Heart left ventricle (tissue), 16 donors: ENCODE measurements at places on chromosomes 2 and 18. TPM values are rescaled to one million over a fixed set of nuclear protein-coding genes. Genes with fewer than 3 reads are reported as not detected.
A peak's percentile ranks its signal among the peaks of the same experiment; 100 is the strongest.

- H3K27me3 ChIP-seq = no peaks in the 10 kb centered on the region
- no peaks in the 10 kb centered on the region for H3K4me1 ChIP-seq
- no peak for DNase-seq
- H3K4me3 ChIP-seq = no peak overlapping the region
Observed at GRCh38 chr2:195813421-195813820, 156.4 kb downstream of the SLC39A10 start.

GRCh38 chr2:191724015-191724414 is 46.1 kb downstream of the NABP1 start:
- H3K36me3 ChIP-seq = no peaks in the 10 kb centered on the region
- H3K4me3 ChIP-seq = no peak overlapping the region
- H3K27me3 ChIP-seq = no peaks in the 10 kb centered on the region
- no peaks in the 10 kb centered on the region for H3K4me1 ChIP-seq

- DNase-seq = no peak
- H3K36me3 ChIP-seq = no peaks in the 10 kb centered on the region
- no peak overlapping the region for H3K27ac ChIP-seq
- no peaks in the 10 kb centered on the region for H3K4me1 ChIP-seq
Observed at GRCh38 chr18:9901377-9901776, 12.4 kb upstream of the VAPA start.

- no peaks in the 10 kb centered on the region for H3K27me3 ChIP-seq
- H3K4me1 ChIP-seq = no peaks in the 10 kb centered on the region
- no peak overlapping the region for H3K27ac ChIP-seq
- no peak for DNase-seq
- no peaks in the 10 kb centered on the region for H3K36me3 ChIP-seq
- H3K4me3 ChIP-seq = no peak overlapping the region
Observed at GRCh38 chr18:49464718-49465598, 4.5 kb upstream of the DYM start.

DNA sequence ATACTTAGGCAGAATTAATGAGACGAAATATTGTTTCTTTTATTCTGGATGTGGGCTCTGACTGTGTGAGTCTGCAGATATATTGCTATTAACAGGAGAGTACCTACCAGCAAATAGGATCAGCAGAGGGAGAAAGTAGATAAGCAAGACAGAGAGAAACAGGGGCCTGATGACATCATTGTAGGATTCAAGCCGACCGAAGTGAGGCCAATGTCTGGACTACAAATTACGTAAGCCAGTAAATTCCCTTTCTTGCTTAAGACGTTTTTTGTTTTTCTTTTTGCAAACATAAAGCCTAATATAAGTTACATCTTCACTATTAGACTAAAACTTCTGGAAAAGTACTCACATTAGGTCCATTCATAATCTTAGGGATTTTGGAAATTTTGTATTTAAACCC is 21.4 kb upstream of the PTPRM start:
- no peak overlapping the region for H3K27ac ChIP-seq
- no peaks in the 10 kb centered on the region for H3K27me3 ChIP-seq
- no peaks in the 10 kb centered on the region for H3K36me3 ChIP-seq

DNA sequence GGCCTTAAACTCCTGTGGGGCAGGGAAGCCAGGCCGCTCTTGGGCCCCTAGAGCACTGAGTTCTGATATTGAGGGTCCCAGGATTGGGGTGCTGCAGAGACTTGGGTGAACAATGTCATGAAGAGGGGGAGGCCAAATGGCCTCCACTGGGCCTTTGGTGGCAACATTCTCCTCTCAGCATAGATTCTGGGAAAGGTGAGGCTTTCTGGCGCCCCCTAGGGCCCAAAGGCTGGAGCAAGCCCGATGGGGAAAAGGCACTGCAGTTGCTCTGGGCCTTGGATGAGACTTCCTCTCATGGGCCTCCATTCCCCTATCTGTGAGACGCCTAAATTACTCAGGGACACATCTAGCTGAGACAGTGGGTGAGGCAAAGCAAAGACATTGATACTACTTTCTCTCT is 84.8 kb downstream of the ACAA2 start:
- H3K27me3 ChIP-seq = no peaks in the 10 kb centered on the region
- no peaks in the 10 kb centered on the region for H3K4me1 ChIP-seq
- DNase-seq = peak; percentile 68
- H3K4me3 ChIP-seq = no peak overlapping the region
- H3K36me3 ChIP-seq = no peaks in the 10 kb centered on the region

DNA sequence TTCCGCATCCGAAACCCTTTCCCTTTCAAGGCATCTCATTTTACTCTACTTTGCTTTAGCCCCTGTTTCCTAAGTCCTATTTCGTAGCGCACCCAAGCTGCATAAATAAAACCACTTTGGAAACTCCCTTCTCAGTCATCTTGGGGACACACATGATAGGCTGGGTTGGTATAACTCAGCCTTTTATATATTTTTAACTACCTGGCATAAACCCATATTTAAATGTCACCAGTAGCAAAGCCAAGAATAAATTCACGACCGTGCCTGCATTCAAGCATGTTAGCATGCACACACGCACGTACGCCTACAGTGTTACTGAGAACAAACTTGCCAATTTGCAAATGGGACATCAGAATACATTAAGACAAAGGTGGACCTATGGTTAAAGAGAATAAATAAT is 564.7 kb upstream of the PIK3C3 start:
- H3K27me3 ChIP-seq = no peaks in the 10 kb centered on the region
- no peaks in the 10 kb centered on the region for H3K4me1 ChIP-seq
- H3K4me3 ChIP-seq = no peak overlapping the region
- no peak overlapping the region for H3K27ac ChIP-seq
- no peaks in the 10 kb centered on the region for H3K36me3 ChIP-seq
- DNase-seq = no peak

GRCh38 chr2:168467729-168468128 is 11.7 kb downstream of the CERS6 start:
- no peaks in the 10 kb centered on the region for H3K4me1 ChIP-seq
- no peaks in the 10 kb centered on the region for H3K36me3 ChIP-seq
- no peak for DNase-seq
- no peaks in the 10 kb centered on the region for H3K27me3 ChIP-seq
- H3K27ac ChIP-seq = peak overlapping the region; percentile 55
- H3K4me3 ChIP-seq = no peak overlapping the region

- DNase-seq = peak; percentile 69
- peaks cover 8% of the 10 kb centered on the region for H3K4me1 ChIP-seq
- no peaks in the 10 kb centered on the region for H3K36me3 ChIP-seq
- H3K27ac ChIP-seq = no peak overlapping the region
- peak overlapping the region; percentile 1 for H3K4me3 ChIP-seq
Observed at GRCh38 chr2:9813312-9814128, 29.8 kb upstream of the TAF1B start.

The ZC3H8 gene
- 6.3 TPM for polyA plus RNA-seq

The CHRNG gene
- not detected for polyA plus RNA-seq
